CD4-positive, alpha-beta T cell treated with Interleukin-21 for 1 hour (primary cell): ENCODE measurements at places on chromosomes 13 and 19.

DNA sequence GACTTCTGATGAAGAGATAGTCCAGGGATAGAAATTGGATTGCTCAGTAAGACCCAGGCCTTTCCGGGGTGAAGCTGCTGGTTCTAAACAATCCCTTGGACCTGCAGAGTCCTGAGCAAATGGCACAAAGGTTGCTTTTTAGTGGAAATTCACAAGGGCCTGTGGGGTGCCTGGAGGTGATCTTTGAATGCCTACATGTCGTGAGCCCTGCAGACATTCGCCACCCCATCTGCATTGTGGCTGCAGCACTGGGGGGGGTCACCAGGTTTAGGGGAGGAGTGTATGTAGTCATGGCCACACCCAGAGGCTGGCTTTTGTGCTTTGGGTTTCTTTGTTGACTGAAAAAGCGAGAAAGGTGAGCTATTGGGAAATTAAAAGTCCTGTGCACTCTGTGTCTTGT lies 41.4 kb downstream of the SLC7A9 start:
- DNase-seq, result no peak

GRCh38 chr19:7397687-7398086 lies 49.0 kb downstream of the ARHGEF18 start:
- DNase-seq, result no peak

DNA sequence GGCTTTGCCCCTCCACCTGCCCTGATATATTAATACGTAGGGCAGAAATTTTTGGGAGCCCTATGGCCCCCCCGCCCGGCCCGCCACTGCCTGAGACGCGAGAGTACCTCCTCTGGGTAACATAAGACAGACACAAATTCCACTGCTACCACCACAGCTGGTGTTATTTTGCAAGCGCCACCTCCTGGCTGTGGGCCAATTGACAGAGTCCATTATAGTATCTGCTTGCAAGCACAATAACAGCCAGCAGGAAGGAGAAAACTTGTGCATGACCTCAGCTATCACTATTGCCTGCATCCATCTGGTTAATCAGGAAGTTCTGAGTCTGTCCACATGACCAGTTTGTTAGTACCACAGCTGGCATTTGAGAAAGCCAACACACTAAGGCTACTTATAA lies 25.3 kb upstream of the OR10H2 start:
- DNase-seq, result peak; percentile 13

DNA sequence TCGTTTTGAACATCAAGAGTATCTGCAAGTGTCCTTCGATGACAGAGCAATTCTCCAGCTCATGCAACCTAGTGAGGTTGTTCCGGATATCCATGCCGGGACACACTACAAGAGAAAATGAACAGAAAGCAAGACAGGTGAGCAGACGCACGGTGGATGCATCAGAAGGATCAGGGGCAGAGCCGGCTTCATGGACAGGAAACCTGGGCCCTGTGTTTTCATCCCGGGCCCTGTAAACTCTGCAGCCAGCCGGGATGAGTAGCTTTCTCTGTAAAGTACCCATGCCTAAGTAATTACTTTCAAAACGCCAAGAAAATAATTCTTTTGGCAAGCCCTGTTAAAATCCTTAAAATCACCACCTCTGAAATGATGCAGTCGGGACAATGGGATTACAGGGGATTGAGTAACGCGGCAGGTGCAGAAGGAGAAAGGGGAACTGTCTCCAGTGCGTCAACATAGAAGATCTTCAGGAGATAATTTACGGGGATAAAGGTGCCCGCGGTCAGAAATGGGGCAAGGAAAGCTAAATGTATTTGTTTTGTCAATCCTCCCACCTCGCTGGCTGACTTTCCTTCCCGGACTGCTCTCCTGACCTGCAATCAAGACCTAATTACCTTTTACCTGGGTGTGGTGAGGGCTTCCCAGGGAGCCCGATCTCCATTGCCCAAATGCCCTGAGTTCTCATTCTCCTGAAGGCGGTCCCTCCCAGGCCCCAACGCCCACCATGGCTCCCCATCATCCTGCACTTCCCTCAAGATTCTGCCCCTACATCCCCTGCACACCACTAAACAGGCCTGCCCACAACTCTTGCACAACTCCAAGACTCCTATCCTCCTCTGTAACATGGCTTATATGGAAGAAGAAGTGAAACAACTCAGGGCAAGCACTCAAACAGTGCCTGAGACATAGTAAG lies 26.2 kb downstream of the INSR start:
- DNase-seq, result no peak

- DNase-seq, result peak; percentile 73
These were observed 21.9 kb upstream of the CPB2 start for GRCh38 chr13:46126552-46127357.

DNA sequence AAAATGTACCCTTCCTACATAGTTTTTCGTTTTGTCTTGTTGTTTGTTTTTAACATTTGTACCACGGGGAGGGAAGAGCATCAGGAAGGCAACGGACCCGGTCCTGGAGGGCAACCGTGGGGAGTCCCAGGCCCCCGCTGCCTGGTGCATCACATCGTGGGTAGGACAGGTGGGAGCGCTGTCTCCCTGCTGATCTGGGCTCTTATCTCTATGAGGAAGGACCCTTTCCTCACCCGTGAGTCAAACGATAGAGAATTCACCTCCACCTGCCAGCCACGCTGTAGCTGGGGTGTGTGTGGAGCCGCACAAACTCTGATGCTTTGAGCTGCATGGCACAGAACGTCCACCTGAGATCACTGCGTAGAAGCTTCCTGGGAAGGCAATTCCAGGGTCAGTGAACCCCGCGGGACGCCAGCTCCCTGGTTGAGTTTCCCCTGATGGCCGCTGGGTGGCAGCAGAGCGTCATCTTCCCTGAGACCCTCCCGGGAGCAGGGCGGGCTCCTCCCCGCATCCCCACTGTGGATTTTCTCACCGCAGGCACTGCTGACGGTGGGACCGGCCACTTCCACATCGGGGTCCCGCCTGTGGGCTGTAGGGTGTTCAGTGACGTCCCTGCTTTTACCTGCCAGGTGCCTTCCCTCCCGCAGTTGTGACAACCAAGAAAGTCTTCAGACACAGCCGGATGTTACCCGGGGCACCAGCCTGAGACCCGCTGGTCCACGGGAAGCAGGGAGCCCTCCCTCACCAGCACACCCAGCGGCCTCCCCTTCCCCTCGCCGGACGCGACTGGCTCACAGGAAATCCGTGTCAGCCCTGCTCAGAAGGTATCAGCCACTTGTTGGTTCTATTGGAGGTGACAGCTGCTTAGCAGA lies 54.7 kb downstream of the ZNF787 start:
- DNase-seq, result peak; percentile 57

DNA sequence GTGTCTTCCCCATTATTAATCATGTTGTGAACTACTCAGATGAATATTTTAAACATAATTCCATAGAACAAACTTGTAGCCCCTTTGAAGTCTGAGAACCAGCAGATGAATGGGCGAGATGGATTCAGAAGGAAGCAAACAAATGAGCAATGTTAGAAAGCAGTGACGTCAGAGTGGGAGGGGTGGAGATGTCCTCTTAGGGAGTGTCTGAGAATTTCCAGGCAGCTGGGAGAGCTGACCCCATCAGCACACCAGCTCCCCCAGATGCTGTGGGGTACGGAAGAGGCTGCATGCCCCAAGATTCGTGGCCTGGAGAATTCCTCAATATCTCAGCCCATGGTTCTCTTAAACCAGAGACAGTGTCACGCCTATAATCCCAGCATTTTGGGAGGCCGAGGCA lies 68.6 kb downstream of the DPF1 start:
- DNase-seq, result no peak

DNA sequence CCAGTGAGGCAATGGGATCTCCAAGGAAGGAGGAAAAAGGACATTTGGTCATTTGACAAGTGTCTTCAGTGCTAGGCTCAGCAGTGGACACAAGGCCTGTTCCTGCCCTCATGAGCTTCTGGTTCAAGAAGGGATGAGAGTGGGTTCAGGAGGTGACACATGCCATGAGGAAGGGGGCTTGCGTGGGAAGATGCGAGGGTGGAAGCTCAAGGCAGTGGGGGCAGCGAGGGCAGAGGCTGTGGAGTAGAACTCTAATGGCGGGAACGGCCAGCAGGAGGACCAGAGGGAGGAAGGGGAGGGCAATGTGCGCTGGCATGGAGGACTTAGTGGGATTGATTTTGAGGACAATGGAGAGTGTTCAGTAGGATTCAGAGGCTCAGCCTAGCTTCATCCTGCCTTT lies 3.3 kb downstream of the PIK3R2 start:
- DNase-seq, result no peak

DNA sequence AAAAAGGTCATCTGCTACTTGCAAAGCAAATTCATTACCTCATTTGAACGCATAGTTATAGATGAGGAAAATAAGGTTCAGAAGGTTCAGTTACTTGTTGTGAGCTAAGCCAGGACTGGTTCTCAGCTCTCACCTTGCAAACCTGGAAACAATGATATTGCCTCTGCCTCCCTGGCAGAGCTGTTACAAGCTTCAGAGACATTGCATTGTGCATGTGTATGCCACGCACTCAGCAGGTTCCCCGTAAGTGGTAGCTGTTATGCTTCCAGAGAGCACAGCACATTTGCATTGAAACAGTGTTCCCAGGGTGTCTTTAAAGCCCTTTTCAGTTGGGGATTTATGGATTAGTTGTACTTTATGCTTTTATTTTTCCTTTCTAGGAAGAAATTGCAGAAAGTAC lies 80.6 kb downstream of the DGKH start:
- DNase-seq, result no peak

GRCh38 chr13:51380269-51380668 lies 40.8 kb downstream of the SERPINE3 start:
- no peak for DNase-seq

GRCh38 chr13:39815345-39816111 lies 160.1 kb downstream of the COG6 start:
- DNase-seq, result no peak

GRCh38 chr19:13981988-13982501 lies 24.1 kb downstream of the RFX1 start:
- no peak for DNase-seq

DNA sequence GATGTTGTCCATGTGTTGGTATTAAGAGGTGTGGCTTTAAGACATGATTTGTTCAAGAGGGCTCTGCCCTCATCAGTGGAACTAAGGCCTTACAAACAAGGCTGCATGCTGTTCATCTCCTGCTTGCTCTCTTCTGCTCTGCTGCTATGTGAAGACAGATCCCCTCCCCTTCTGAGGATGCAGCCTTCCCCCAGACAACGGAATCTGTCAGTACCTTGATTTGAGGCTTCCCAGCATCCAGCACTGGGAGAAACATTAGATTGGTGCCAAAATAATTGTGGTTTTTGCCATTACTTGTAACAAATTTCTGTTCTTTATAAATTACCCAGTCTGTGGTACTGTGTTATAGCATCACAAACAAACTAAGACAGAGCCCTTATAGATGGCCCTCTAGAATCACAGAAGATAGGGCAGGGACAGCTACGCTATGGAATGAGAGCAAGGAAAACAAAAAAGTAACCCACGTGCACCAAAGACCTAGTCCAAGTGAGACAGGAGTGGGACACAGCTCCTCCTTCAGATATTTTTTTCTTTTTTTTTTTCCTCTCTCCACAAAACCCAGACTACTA lies 151.5 kb upstream of the RXFP2 start:
- no peak for DNase-seq

GRCh38 chr13:106296723-106297122 lies 238.7 kb downstream of the EFNB2 start:
- no peak for DNase-seq

DNA sequence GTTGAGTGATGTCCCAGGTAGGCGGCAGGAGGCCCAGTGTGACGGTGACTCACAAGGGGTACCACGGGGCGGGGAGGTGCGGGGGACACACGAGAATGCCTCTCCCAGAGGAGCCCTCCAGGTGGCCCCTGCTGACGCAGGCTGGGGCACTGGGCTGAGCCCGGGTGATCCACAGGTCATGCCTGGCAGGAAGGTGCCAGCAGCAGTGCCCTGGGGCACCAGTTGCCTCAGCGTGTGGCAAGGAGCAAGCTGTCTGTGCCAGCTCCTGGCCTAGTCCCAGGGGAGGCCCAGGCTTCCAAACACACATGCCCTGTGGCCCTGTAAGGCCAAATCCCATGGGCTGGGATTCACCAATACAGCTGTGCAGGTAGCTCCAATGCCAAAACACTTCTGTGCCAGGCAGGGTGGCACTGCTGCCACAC lies 28.0 kb downstream of the AKT2 start:
- no peak for DNase-seq

DNA sequence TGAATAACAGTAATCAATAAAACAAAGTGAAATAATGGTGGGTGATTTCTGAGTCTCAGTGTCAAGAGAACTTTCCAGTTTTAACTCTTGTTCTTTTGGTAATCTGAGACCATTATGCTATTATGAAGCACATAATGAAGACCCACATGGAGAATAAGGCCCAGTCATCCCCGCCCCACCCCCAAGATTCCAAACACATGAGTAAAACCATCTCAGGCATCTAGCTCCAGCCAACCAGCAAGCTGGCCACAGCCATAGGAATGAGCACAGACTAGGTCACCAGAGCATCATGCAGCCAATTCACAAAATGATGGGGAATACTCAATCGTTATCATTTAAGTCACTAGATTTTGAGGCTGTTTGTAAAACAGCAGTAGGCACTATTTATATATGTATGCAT lies 1769.0 kb upstream of the PCDH20 start:
- DNase-seq, result no peak

- no peak for DNase-seq
These were observed 2.1 kb downstream of the CSNK1G2 start for GRCh38 chr19:1942934-1943555.
